DND-41 (cell line): ENCODE measurements at places on chromosomes 3 and 15.

DNA sequence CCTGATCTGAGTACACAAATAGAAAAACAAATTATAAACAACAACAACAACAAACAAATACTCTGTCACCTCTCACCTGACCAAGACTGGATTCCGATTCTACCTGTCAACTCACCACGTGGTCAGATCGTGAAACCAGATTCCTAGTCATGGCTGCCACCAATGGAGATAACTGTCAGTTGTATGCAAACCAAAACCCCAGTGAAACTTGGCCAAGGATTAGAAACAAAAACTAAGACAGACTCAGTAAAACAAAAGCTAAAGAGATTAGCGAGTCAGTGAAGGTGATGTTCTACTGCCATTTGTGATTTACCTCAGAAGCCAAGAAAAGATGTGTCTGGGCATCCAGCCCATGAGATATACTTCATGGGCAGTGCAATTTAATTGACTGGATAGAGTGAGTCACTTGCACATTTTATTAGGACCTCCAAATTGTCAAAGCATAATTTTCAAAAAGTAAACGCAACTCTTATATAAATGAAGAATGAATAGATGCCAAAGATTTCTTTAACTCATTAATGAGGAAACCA lies 31.1 kb downstream of the PHLDB2 start:
- DNase-seq, result no peak

GRCh38 chr3:32596282-32596908 lies 25.7 kb upstream of the DYNC1LI1 start:
- no peak for DNase-seq

- DNase-seq, result no peak
These were observed 62.9 kb upstream of the VGLL4 start for GRCh38 chr3:11706604-11707003.

DNA sequence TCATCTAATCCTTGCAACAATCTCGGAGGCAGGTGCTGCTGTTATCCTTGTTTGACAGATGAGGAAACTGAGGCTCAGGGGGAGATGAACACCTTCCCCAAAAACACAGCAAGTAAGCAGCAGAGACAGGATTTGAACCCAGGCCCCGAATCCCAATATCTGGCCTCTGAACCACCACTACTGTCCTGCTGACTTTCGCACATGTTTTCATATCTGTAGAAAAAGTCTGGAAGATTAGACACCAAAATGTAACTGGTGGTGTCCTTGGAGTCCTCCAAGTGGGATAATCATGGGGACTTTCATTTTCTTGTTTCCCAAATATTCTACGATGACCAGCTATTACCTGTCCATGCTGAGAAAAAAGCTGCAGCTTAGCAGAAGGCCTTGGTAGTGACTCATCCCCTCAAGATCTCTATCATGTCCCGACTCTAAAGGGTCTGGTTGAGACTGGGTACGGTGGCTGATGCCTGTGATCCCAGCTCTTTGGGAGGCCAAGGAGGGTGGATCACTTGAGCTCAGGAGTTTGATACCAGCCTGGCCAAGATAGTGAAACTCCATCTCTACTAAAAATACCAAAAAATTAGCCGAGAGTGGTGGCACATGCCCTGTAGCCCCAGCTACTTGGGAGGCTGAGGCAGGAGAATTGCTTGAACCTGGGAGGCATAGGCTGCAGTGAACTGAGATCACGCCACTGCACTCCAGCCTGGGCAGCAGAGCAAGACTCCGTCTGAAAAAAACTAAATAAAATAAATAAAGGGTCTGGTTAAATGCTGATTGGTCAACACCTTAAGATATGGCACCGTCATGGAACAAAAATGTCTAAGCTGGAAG lies 8.6 kb downstream of the IRAK2 start:
- no peak for DNase-seq

- no peak for DNase-seq
These were observed 42.4 kb upstream of the STRIT1 start for GRCh38 chr3:155335724-155336354.

DNA sequence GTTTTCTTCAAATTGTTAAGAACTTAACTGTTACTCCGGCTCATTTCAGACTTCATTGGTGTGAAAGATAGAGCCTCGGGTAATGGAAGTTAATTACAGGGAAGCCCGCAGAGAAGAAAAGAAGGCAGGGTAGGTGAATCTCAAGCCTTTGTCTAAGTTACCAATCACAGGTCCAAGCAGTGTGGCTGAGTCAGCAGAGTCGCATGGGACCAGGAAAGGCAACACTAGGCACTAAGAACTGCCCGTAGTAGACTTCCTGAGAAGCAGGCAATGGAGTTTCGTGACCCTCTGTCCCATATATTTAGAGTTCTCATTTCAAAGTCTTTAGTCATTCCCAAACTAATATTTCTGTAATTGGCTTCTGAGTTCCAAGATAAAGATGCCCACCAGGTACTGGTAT lies 122.9 kb upstream of the STT3B start:
- DNase-seq, result no peak

DNA sequence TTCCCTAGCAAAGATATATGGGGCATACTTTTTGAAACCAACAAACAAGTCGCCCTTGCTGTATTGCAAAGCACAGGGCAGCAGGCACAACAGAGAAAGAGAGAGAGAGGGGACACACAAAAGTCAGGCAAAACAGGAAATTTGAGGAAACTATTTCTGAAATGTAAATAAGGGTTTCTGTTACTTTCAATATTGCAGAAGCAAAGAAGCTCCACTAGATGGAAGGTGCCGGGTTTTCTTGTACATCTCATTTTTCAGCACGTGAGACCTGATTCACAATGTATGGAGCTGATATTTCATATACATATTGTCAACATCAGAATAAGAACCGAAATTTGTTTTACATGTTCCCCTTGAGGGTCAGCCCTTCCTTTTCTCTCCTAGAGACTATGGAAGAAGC lies 127.4 kb downstream of the FOXP1 start:
- no peak for DNase-seq

DNA sequence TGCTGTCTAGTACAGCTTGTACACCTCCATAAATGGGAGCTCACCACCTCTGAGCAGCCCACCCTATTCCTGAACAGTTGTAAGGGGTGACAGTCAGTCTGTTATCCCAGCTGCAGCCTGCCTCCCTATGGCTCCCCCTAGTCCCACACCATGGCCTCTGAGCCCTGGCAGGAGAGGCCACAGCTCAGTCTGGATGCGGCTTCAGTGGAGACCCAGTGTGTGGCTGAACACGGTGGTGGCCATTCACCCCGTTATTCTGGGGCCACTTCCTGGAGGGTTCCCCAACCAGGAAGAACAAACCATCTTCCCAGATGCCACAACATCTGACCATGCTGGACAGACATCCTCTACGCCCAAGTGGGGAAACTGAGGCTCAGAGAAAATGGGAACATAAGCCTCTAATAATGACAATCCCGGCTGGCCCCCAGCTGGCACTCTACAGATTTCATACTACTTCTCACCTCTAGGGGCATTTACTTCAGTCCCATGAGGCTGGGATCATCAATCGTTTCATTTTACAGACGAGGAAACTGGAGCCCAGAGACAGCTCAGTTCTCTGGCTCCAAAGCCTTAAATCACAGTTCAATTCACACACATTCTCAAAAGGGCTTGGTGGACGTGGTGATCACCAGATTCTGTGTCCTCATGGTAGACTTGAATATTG lies 9.2 kb upstream of the GRIP2 start:
- no peak for DNase-seq

DNA sequence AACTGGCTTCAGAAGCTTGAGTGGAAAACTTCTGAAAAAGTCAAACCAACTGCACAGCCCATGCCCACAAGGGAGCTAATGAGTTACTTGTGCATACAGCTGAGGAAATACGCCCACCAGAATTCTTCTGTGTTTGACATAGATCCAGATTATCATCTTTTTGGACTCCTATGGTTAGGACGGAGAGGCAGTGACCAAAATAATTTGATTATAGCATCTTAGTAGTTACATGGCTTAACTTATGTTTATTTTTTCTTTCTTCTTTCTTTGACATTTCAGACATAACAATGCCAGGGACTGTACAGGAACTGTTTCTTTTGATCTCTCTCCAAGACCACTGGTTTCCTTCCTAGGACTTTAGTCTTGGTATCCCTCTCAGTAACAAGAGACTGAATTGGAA lies 246.1 kb upstream of the RASGRP1 start:
- no peak for DNase-seq

- no peak for DNase-seq
These were observed 110.7 kb upstream of the P2RY1 start for GRCh38 chr3:152724270-152724669.

DNA sequence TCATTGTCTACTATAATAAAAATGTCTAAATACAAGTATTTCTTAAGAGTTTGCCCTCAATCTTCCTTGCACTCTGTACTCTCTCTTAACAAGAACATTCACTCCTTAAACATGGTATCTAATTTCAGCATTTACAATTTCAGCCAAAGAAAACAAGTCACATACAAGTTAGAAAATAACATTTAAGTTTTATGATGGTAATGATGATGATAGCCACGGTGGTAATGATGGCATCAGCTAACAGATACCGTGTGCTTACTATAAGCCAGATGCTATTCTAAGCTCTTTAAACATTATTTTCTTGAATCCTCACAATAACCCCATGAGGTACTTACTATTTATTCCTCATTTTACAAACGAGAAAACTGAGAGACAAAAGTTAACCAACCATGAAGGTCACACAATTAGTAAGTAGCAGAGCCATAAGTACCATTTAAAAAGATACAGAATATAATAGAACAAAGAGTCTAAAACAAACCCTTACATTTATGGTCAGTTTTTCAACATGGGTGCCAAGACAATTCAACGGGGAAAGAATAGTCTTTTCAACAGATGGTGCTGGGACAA lies 7.4 kb downstream of the SPICE1 start:
- DNase-seq, result no peak

GRCh38 chr3:34533451-34533850 lies 735.0 kb downstream of the PDCD6IP start:
- DNase-seq, result no peak

DNA sequence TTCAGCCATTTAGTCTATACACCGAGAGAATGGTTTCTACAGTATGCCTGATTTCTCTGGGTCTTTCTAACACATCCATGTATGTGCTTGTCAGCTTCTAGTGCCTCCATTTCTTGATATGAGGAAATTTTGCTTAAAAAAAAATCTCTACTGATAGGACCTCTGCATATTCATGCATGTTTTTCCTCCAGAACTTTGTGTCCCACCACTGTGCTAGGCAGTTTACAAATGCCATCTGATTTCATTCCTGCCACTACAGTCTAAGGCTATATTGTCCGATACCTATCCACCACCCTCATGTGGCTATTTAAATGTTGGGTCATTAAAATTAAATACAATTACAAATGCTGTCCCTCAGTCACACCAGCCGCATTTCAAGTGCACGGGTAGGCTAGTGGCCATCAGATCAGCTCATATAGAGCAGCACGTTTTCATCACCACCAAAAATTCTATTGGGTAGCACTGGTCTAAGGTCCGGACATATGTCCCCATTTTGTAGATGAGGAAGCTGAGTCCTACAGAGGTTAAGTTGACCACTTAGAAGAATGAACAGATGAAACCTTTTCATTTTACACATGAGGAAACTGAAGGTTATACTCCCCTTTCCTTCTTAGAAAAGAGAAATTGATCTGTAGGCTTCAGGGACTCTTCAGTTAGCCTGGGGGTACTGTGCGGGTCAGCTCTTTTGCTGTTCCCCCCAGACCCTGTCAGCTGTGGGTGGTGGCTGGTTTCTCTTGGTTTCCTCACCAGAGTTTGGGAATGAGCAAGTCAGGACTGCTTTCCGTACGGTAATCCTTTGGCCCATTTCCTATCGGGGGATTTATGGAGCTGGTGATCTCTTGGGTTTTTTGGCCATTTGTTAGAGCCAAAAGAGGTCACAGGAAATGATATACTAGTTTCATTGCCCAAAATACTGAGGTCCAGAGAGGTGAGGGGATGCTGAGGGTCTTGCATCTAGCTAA lies 56.5 kb downstream of the SMAD3 start:
- DNase-seq, result no peak
